ENCODE measurements at places on chromosomes 1 and 21. TPM values are rescaled to one million over a fixed set of nuclear protein-coding genes. Genes with fewer than 3 reads are reported as not detected.
A peak's percentile ranks its signal among the peaks of the same experiment; 100 is the strongest.

DNA sequence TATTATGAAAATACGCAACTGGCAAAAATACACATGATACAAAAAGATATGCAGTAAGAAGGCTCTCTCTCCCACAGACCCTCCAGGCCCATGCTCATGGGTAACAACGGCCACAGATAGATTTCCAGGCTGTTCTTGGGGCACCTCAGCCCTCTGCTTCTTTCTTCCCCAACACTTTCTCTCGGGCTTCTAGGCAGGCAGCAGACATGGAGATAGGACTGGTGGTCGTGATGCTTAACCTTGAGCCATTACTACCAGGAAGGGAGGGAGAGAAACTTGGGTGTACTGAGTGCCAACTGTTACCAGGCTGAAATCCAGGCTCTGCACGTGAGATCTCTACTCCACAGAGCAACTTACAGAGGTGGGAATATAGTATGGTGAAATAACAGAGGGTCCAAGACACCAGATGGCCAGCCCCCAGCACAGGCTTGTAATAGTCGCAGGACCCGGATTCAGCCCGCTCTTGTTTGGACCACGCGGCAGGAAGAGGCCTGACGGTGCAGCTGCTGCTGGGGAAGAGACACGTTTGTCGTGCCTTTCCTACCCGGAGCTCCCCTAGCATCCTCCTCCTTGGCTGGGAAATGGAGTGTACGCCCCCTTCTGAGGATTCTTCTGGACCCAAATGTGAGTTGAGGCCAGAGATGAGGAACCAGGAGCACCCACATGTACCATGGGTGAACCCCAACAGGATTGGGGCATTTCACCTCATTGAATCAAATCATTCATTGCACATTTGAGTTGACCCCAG is 441.1 kb upstream of the VAMP3 start:
- no peak for DNase-seq

- no peak for DNase-seq
Measured at GRCh38 chr1:101847626-101848025, 149.1 kb downstream of the OLFM3 start.

The PRDM2 gene
- 11.1 TPM for polyA plus RNA-seq

The TRABD2B gene
- not detected for polyA plus RNA-seq

The PLD5 gene
- 0.02 TPM for polyA plus RNA-seq

DNA sequence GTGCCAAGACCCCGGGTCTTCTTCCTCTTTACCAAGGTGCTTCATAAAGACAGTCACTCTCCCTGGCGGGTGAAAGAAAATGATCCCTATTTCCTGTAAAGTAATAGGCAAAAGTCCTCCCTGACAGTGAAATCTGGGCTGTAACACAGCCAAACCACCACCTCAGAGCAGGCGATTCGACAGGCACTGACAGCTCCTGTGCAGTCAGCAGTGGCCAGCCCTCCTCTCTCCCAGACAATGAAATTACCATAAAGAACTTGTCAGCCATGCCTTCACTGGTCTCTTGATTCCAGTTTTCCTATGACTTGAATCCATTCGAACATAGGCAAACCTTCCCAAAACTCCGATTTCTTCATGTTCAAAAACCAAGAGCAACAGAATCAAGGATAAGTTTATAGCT is 492.2 kb upstream of the DAB1 start:
- peak; percentile 27 for DNase-seq

DNA sequence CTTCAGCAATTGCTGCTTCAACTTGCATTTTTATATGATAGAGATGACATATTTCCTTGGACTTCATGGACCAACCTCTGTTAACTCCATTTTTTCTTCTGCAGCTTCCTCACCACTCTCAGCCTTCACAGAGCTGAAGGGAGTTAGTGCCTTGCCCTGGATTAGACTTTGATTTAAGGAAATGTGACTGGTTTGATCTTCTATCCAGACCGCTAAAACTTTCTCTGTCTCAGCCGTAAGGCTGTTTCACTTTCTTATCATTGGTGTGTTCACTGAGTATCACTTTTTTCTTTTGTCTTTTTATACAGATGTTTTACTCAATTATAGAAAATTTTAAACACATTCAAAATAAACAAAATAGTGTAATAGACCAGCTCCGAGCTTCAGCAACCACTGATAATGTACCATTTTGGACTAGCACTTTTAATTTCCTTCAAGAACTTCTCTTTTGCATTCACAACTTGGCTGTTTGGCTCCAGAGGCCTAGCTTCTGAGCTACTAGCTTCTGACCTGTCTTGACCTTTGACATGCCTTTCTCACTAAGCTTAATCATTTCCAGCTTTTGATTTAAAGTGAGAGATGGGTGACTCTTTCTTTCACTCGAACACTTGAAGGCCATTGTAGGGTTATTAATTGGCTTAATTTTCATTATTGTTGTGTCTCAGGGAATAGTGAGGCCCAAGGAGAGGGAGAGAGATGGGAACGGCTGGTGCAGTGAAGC is 9.3 kb downstream of the NEK7 start:
- no peak for DNase-seq

The C1orf105 gene
- polyA plus RNA-seq = not detected

DNA sequence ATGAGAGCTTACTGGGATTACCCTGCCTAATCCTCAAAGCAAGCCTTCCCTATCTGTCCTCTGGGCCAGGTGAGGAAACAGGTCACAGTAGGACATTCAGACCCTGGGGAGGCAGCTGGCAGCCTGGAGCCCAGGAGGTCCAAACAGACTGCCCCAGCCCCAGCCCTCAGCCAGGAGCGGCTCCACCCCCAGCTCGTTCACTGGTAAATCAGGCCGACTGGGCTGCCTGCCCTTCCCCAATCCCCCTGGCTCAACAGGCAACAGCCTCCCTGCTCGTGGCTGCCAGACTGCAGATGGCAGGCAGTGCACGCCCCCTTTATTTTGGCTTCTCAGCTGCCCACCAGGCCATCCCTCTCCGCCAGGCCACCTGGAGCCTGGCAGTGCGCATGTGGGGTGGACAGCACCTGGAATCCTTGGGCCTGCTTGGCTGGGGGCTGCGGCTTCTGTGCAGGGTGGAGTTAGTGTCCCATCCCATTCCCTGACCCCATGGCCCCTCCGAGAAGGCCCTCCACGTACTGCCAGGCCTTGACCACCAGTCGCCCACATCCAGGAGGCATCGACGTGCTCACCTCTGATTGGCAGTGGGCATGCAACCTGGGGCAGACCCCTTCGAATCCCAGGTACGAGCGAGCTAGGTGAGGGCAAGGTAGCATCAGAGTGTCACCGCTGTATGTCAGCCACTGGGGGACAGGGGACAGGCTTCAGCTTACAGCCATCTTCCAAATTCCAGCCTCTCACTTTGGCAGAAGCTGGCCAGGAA is 11.2 kb upstream of the ZNF670 start:
- no peak for DNase-seq

The TPRG1L gene
- 60.6 TPM for polyA plus RNA-seq

The ARHGEF19 gene
- 3.3 TPM for polyA plus RNA-seq

The WNT3A gene
- not detected for polyA plus RNA-seq

The LCE2D gene
- polyA plus RNA-seq = not detected

The ADGRB2 gene
- 4.4 TPM for polyA plus RNA-seq

GRCh38 chr1:197838836-197839235 is 63.6 kb upstream of the DENND1B start:
- peak; percentile 82 for DNase-seq

- DNase-seq = no peak
Measured at GRCh38 chr1:29455781-29456180, 219.5 kb downstream of the PTPRU start.

GRCh38 chr1:223077247-223077833 is 65.7 kb downstream of the TLR5 start:
- DNase-seq = no peak

Measured in fibroblast of lung (primary cell).